ENCODE measurements at places on chromosomes 2 and 18. TPM values are rescaled to one million over a fixed set of nuclear protein-coding genes. Genes with fewer than 3 reads are reported as not detected.
A peak's percentile ranks its signal among the peaks of the same experiment; 100 is the strongest.

DNA sequence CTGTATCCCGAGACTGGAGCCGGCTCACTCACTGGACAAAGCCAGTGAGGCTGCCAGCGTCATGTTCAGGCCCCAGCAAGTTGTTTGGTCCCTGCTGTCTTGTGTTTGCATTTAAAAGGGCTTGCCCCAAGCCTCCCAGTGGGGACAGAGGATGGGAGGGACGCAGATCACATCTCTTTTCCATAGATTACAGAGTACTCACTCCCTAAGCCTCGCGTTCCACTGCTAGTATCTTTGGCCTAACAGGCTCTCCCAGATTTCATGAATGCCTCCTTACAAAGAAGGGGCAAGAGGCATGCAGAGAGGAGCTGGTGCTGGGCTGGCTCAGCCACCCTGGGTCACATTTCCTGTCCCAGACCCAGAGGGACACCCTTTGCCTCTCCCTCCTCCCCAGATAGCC lies 59.1 kb downstream of the CMPK2 start:
- no peak for DNase-seq

DNA sequence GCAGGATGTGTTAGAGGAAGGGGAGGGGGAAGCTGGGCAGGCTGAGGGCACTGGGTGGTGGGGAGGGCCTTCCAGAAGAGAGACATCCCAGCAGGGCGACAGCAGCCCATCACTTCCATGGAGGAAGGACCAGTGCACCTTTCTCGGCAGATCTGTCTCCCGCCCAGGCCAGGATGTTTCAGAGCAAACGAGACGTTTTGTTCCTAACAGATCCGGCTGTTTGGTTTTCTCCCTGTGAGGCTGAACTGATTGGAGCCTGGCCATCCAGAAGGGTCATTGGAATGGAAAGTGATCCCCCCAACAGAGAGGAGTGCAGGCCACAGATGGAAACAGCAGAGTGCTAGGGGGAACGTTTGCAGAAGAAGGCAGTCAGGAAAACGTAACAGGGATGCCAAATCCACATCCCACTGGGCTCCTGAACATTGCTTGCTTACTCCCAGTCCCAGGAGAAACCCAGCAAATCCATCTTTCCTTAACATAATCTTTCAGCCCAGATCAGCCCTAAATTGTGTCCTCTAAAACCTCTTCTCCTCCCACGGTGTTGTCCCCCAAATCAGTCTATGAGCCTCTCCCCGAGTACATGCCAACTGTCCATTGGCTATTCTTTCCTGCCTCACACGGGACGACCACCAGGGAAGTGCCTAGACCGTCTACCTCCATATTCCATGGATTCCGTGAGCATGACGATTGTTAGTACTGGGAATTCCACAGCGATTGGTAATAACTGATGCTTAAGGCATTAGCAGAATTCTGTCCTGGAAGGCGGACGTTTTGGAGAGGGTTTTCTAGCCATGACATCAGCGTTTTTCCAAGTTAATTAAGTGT lies 126.8 kb downstream of the SEPTIN10 start:
- peak; percentile 68 for DNase-seq

DNA sequence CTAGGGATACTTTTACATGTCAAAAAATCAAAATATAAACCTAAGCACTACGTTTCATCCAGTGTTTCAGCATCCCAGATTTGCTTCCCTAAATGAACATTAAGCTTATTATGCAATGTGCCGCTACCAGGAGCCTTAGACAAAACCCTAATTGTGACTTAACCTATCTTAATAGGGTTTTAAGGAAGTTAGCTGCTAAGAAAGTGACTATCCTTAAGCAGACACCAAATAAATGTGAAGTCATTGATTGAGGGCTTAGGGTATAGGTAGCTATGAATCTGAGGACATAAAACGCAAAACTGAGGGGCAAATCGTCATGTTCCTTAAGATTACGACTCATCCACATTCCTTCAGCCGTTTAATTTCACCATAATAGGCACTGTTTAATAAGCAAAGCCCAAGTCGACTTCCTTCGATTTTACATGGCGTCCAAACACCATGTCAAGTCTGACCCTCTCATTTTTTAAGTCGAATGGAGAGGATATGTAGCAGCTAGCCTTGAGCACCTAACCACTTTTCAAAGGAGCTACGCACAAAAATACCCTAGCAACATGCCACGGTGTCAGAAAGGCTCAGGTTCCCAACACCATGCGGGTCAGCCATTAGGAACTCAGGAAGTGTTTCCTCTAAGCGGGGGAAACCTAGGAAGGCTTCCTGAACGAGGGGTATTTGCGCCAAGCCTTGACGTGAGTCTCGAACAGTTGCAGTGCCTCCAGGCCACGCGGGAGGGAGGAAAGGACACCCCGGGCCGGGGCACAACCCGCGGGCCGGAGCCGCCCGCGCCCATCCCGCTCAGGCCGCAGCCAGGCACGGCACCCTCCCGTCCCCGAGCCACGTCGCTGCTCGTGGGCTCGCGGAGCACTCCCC lies 1.0 kb downstream of the HDLBP start:
- peak; percentile 15 for DNase-seq

GRCh38 chr2:200033929-200034328 lies 78.5 kb downstream of the MAIP1 start:
- DNase-seq = no peak

- peak; percentile 87 for DNase-seq
Measured at GRCh38 chr18:54223568-54224241, 764 bp downstream of the MBD2 start.

DNA sequence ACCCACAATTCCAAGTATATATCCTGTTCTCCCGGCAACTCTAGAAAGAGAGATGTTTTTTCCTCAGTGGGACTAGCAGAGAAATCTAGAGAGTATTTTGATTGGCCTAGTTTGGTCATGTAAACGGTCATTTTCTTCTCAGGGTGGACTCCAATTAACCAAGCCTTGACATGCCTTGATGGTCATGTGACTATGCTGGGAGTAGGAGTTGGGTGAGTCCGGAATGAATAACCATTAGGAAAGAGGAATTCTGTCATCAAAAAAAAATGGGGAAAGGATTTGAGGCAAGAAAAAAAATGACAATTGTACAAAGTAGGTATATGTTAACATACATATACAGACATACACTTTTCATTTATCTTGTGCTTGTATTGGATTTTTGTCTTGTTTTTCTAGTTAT lies 248.2 kb upstream of the CDH20 start:
- DNase-seq = no peak

DNA sequence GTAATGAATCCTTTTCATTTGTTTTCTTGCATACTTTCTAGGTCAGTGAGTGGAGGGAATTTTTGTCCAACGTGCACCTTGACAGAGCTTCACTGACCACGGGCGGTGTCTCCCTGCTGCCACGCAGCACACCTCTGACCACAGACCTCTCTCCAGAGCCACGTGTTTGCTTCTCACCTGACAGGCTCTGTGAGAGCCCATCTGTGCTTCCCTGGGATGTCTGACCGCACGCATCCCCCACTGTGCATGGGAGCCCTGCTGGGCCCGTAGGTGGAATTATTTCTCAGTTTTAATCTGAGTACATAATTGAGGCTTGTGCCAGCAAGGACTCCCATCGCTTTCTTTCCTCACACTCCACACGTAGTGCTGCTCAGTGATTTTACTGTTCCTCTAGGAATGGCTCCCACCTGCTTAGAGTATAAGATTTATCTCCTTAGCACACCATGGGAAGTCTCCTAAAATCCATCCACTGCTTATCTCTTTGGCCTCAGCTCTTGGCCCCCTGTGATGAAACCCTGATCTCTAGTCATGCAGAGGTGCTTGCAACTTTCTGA lies 482.6 kb downstream of the TSN start:
- DNase-seq = no peak

GRCh38 chr2:40257340-40258134 lies 194.4 kb downstream of the SLC8A1 start:
- no peak for DNase-seq

GRCh38 chr18:13261661-13262357 lies 43.2 kb downstream of the LDLRAD4 start:
- peak; percentile 1 for DNase-seq

- no peak for DNase-seq
Measured at GRCh38 chr2:196924051-196924450, 2.5 kb downstream of the PGAP1 start.

- no peak for DNase-seq
Measured at GRCh38 chr18:79933765-79934164, 17.7 kb downstream of the SLC66A2 start.

- peak; percentile 10 for DNase-seq
Measured at GRCh38 chr2:40511661-40512213, 59.8 kb upstream of the SLC8A1 start.

DNA sequence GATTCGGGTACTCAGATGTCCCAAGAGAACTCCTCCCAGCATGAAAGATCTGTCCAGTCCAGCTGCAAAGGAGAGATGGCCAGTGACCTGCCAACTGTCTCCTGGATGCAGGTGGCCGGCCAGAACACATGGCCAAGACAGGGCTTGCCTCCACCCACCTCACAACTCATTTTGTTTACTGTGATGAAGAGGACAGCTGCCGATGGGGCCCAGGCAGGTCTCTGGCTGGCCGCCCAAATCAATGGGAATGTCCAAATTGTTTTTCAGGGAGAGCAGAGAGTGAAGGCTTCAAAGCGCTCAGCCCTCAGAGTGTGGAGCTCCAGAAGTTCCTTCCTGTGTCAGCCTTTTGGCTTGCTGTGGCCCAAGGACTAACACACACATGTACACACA lies 41.9 kb downstream of the FOSL2 start:
- DNase-seq = no peak

DNA sequence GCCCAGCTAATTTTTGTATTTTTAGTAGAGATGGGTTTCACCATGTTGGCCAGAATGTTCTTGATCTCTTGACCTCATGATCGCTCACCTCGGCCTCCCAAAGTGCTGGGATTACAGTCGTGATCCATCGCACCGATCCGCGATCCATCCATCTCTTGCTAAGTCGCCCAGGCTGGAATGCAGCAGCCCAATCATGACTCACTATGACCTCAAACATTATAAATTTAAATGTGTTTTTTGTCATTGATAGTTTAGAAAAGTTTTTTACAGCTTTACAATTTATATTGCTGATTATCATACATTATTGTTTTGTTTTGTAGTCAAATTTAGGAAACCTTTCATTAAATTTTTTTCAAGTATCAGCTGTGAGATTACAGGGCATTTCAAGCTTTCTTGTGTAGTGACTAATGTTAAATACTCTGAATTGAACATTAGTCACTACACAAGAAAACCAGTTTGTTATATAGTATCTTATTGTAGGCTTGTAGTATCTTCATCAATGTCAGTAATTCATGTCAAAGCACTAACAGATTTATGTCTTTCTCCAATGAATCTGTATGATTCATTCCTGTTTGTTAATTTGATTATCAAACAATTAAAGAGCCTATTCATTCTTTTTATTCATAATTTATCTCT lies 37.5 kb downstream of the NR4A2 start:
- DNase-seq = no peak

- no peak for DNase-seq
Measured at GRCh38 chr2:173215316-173215715, 139.4 kb upstream of the CDCA7 start.

GRCh38 chr2:144324446-144325045 lies 195.4 kb downstream of the ZEB2 start:
- DNase-seq = no peak

DNA sequence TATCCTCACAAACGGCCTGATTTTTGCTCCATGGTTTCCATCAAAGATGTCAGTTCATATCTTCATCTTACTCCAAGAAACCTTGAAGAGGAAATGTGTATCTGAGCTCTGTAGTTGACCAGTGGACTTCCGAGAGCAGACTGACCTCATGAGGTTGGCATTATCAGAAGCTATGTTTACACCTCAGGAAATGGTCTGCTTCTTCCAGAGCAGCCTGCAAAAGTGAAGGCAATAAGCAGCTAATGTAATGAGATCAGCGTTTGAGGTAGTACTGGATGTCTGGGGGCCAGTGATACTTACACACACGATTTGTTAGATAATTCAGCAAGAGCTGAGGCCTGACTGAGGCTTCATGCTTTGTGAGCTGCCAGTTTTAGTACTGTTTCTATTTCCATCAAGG lies 189.7 kb downstream of the LRRTM1 start:
- DNase-seq = no peak

DNA sequence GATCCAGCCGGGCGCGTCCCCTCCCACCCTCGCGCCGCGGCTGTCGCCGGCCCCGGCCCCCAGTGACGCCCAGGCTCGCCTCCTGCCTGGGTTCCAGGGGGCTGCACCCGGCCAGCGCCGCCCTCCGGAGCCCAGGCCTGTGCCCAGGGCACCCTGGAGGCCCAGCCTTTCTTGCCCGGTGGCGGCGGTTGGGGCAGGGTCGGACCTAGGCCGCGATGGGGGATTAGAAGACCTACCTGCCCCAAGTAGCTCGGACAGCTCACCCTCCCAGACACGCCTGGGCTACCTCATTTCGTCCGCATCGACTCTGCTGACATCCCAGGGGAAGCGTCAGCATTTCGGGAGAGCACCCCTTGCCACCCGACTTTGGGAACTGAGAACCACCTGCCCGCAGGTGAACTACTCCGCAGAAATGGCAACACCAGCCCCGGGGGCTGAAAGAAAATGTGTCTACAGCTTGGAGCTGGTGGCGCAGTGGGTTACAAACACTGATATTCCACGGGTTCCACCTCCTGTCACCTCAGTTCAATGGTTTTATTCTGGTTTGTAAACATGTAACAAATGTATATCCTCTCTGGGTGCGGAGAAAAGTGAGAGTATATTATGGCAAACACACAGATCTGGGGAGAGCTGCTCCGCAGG lies 834 bp upstream of the ARL4C start:
- DNase-seq = no peak

- DNase-seq = no peak
Measured at GRCh38 chr2:204751472-204751871, 206.2 kb downstream of the PARD3B start.

Gene ESPNL
- total RNA-seq = not detected

Gene CTAGE1
- total RNA-seq = 1.3 TPM

Gene SERPINB12
- total RNA-seq = not detected

Gene ARHGAP15
- 1.9 TPM for total RNA-seq

Gene EFR3B
- total RNA-seq = 1.1 TPM

Gene ADD2
- not detected for total RNA-seq

Gene DNAJB2
- total RNA-seq = 39.8 TPM

Gene KCNE4
- total RNA-seq = 13.8 TPM

Measured in RPMI7951 (cell line).